ENCODE measurements at places on chromosomes 6 and 20.

DNA sequence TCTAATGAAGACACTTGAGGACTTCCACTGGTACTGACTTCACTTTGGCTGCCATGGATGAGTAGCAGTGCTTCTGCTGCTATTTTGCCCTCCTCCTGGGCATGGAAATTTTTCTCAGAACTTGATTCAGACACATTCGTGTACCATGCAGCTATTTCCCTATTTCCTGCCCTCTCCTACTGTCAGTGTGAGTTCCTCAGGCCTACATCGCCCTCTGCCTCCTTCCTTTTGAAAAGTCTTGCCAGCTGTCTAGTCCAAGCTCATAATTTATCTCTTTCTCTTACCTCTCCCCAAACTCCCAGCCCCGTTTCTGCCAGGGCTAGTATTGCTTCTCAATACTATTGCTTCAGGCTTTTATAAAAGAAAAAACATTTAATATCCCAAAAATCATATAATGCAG lies 470.2 kb downstream of the ADGRB3 start:
- DNase-seq = no peak

DNA sequence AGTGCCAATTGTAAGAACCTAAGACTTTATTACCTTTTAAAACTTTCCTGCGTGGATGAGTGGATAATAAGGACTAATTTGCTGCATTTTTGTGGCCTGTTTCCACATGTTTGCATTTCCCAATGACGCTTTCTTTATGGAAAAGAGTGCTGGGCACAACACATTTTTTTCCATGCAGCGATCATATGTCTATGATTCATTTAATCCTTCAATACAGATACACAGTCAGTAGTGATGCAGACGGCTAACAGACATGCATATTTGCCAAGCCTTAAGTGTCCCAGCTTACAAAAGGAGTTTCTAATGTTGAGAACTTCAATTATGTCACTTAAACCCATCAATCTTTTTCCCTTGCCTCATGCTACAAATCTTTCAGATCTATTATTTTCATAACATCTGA lies 239.8 kb upstream of the PREP start:
- DNase-seq = no peak

GRCh38 chr20:37179683-37180524 lies 556 bp upstream of the MROH8 start:
- no peak for DNase-seq

GRCh38 chr6:98039904-98040607 lies 757.0 kb upstream of the MMS22L start:
- no peak for DNase-seq

DNA sequence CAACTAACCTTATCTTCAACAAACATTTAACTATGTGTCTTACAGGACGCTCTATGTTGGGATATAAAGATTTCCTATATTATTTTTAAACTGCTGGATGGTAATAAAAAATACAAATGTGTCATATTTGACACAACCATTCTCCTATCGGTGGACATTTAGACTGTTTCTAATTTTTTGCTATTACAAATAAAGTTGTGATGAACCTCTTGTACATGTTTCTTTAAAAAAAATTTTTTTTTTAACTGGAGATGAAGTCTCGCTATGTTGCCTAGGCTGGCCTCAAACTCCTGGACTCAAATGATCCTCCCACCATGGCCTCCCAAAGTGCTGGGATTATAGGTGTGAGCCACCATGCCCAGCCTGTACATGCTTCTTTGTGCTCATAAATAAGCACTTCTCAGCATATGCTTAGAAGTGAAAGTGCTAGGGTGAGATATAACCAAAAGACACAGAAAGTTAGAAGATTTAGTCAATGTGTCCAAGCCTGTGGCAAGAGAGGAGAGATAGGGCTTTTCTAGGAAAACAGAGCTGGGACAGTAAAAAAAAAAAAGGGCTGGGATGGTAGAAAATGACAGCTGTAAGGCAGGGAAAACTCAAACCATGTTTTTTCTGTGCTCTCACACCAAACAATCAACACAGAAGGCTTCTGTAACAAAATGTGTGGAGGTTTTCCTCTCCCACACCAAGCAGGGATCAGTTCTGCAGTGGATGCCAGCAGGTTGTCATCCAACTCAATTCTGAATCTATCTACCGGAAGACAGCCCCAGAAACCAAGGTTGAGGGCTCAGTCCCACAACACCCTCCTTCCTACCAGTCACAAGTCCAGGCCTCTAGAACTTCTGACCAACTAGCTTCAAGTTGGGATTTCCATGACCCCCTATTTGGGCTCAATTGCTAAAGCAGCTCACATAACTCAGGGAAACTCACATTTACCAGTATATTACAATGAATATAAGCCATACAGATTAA lies 70.0 kb upstream of the SMIM29 start:
- no peak for DNase-seq

- no peak for DNase-seq
These were observed 11.9 kb downstream of the SYNE1 start for GRCh38 chr6:152625213-152625612.

DNA sequence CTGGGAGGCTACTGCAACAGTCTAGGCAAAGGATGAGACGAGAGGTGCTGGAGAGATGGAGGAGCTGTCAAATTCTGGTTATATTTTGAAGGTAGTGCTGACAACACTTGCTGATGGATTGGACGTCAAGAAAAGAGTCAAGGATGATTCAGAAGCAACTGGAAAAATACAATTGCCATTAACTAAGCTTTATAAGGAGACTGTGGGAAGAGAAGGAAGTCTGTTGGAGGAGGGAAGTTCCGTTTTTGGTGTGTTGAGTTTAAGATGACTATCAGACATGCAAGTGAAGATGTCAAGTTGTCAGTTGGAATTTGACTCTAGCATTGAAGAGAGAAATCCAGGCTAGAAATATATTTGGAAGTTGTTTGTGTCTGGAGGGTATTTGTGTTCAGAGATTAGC lies 358.1 kb downstream of the RNGTT start:
- DNase-seq = no peak

DNA sequence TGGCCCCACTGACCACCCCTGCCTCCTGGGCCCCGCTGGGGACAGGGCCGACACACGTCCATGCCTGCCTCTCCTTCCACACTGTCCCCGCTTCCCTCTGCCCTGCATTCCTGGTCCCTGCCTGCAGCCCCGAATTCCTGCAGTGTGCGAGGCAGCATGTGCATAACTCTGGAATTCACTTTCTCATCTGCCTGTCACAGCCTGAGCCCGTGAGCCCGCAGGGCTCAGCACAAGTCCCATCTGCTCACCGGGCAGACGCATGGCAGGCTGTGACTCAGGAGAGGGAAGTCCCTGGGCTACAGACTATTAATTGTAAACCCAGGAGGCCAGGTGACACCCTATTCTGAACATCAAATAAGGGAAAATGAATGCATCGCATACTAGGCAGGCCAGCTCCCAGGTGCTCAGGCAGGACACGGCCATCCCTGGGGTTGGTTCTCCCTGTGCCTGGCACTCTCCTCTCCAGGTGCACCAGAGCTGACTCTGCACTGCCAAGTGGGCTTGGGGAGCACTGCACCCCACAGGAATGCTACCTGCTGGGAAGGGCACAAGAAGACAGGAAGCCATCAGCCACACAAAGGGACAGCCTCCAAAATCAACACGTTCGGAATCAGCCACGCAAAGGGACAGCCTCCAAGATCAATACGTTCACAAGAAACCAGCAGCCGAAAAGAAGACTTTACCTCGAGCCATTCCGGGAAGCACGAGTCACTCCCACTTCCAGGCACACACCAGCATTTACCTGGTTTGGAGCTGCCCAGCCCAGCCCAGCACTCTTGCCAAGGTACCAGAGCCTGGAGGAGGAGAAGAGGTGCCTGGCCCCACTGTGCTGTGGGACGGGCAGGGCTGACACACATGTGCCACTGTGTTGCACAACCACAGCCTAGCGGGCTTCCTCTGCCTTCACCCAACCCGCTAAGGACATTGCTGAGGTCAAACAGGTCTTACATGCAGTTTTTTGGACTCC lies 65.9 kb downstream of the DLL1 start:
- peak; percentile 43 for DNase-seq

GRCh38 chr6:52221302-52221701 lies 23.0 kb downstream of the IL17F start:
- DNase-seq = no peak

GRCh38 chr6:35562060-35562459 lies 49.4 kb upstream of the TULP1 start:
- DNase-seq = no peak

GRCh38 chr6:71406865-71407860 lies 118.6 kb downstream of the OGFRL1 start:
- no peak for DNase-seq

DNA sequence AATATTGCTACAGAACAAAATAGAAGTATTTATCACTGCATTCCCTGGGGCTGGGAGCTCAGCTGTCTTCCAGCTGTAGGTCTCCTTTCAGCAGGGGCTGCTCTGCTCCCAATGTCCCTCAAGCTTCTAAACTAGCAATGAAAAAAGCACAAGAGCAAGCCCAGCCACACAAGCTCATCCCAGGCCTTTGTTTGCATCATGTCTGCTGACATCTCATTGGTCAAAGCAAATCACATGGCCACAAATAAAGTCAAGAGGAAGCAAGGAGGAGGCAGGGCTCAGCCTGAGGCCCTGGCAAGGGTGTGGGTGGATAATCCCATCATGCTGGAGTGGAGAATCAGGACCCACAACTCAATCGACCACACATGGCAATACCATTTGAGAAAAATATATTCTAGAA lies 2.2 kb upstream of the BFSP1 start:
- DNase-seq = no peak

- no peak for DNase-seq
These were observed 6.1 kb downstream of the ANKRD6 start for GRCh38 chr6:89439014-89439413.

- no peak for DNase-seq
These were observed 163.2 kb downstream of the PDE7B start for GRCh38 chr6:136014454-136015437.

DNA sequence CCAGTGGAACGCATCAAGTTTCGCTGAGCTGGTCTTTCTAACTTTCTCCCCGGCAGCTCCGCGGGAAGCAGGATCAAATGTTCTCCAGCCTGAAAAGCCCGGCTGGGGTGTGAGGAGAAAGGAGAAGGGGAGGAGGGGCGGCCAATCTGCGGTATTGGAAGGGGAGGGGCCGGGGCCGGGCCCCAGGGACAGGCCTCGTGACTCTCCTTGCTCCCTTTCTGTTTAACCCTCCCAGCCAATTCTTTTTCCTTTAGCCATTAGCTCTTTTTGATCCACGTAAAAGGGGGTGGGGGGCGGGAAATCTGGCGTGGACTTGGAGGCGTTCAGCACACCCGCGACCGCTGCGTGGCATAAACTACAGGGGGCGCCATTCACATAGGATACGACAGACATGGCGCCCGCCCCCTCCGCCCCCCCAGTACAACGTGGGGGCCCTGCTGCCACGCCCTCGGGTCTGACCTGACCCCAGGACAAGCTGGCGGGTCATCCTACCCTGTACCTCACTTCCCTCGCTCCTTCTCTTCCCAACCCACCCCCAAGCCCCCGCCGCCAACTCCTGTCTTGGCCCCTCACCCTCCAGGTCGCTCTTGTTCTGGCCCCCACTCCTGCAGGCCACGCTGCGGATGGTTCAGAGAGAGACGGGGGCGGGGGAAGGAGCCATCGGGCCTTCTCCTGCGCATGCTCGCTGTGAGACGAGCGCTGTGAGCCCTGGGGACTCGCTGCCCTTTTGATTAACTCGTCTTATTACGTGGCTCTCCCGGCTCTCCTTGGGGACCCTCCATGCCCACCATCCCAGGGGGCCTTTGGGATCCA lies 7.8 kb upstream of the MDGA1 start:
- DNase-seq = peak; percentile 81

DNA sequence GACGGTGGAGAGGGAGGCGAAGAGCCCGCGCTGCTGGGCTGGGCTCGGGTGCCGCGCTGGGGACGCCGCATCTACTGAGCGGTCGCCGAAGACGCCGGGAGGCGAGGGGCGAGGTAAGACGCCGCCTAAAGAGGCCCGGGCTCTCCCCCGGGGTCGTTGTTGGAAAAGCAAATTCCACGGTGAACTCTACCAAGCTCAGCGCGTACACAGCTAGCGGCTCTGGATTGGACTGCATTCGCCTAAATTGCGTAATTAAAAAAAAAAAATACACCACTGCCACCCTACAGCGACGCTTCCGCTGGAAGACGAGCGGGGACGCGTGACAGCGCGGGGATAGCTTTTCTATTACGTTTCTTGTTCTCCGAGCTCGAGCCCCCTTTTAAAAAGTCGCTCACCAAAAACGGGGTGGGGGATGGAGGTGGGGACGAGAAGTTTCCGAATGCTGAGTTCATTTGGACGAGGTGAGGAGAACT lies 92.0 kb upstream of the PRDM1 start:
- peak; percentile 74 for DNase-seq

- DNase-seq = no peak
These were observed 144.2 kb downstream of the TBXT start for GRCh38 chr6:166023273-166023989.

DNA sequence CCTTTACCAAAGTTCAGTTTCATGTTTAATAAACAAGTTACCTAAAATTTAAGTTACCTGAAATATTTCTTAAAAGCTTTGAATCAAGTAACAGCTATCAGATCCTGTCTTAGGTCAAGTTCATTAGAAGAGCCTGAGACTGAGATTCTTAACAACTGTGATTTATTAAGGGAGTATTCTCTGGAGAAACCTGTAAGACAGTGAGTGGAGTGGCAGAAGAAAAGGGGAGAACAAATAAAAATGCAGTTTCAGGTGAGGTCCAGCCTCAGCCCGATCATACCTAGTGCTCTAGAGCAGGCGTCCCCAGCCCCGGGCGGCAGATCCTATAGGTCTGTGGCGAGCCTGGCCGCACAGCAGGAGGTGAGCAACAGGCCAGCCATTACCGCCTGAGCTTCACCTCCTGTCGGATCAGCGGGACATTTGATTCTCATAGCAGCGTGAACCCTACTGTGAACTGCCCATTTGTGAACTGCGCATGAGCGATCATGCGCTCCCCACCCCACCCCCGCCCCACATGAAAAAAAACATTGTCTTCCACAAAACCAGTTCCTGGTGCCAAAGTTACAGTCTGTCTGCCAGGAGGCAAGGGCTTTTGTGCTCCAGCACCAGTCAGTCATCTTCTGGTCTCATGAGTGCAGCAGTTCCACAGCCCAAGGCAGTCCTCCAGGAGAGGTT lies 59.2 kb upstream of the ADGRB3 start:
- no peak for DNase-seq

Data from Peyer's patch (tissue), 4 donors.